CD4-positive, alpha-beta T cell treated with Interferon alpha-2 for 1 hour (primary cell): ENCODE measurements at places on chromosomes 7 and 10.

GRCh38 chr7:129495987-129496386 lies 6.3 kb upstream of the SMKR1 start:
- no peak for DNase-seq

- no peak for DNase-seq
Measured at GRCh38 chr10:50531388-50532077, 92.2 kb downstream of the SGMS1 start.

- no peak for DNase-seq
Measured at GRCh38 chr7:44867073-44867995, 18.0 kb downstream of the PURB start.

- no peak for DNase-seq
Measured at GRCh38 chr7:40499718-40500117, 364.9 kb downstream of the SUGCT start.

DNA sequence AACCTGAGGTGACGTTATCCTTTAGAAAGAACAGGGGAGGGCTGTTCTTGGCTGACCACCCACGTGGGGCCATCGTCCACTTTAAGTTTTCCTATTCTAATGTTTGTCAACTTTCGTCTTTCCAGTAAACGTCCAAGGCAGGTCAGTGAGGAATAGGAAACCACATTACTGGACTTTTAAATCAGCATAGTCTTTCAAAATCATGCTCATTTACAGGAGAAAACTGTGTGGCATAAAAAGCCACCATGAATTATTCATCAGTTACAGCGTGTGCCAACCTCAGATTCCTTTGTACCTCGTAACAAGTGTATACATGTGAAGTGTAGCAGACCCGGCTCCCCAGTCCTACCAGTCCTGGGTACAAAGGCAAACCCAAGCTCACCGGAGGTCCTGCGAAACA lies 25.1 kb upstream of the ABLIM1 start:
- DNase-seq, result no peak

GRCh38 chr7:38102507-38102906 lies 75.5 kb upstream of the STARD3NL start:
- DNase-seq, result no peak

DNA sequence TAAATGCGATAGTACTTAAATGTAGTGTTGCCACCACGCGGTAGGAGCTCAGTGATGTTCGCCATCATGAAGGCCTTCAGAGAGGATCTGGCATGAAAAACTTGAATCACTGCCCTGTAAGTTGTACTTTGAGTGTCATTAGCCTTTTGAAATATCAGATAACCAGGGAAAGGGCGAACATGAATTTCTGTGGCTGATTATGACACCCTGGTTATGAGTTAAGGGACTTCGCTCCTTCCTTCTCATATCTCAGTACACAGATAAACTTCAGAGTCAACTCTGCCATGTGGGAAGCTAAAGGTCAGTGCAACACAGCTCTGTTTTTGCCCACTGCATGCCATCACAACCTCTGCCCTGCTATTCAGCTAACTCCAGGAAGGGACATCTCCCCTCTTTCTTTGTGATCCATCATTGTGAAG lies 8.9 kb upstream of the ACSL5 start:
- no peak for DNase-seq

GRCh38 chr10:34716958-34717357 lies 98.1 kb downstream of the PARD3 start:
- no peak for DNase-seq

DNA sequence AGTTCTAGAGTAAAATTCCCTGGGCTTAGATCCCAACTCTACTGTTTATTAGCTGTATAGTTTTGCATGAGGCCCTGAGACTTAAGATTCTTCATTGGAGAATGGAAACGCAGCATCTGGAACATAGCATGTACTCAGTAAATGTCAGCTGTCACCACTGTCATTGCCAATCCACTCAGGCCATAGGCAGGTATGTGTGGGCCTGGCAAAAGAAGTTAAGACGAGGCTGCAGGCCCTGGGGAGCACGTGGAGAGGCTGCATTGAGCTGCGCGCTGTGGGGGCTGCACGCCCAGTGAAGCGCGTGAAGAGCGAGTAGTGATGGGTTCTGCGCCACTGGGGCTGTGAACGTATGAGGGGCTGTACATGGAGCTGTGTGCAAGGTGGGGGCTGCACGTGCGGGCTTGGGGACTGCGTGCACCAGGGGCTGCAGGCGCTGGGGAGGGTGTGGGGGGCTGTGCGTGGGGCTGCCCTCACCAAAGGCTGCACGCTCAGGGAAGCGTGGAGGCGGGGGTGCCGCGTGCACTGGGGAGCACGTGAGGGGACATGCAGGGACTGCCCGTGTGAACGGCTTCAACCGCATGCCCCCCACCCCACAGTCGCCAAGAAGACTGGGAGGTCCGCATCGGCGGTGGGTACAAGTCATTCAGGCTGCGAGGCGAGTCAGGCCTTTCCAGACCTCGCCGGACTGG lies 85.5 kb downstream of the PRR15 start:
- DNase-seq, result no peak

GRCh38 chr7:6579446-6579845 lies 2.2 kb downstream of the ZDHHC4 start:
- DNase-seq, result no peak

DNA sequence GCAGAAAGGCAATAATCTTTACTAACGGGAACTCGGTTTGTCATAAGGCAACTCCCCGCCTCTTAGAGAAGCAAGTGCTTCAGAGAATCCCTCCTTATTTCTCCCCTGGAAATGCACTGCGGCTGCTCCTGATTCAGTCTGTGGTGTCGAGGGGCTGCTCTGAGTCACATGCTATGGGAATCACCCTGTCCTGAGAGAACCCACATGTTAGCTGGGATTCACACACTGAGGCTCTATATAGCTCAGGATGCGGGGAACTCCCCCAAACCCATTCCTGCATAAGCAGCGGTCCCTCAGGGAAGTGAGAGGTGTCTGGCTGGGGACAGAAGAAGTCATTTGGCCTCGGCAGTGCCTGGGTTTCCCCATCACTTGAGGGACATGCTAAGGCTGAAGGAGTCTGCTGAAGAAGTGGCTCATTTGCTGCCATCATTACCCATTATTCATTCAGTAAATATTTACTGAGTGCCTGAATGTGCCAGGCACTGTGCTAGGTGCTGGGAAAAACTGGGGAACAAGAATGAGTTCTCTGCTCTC lies 87.5 kb downstream of the ATXN7L1 start:
- DNase-seq, result no peak

DNA sequence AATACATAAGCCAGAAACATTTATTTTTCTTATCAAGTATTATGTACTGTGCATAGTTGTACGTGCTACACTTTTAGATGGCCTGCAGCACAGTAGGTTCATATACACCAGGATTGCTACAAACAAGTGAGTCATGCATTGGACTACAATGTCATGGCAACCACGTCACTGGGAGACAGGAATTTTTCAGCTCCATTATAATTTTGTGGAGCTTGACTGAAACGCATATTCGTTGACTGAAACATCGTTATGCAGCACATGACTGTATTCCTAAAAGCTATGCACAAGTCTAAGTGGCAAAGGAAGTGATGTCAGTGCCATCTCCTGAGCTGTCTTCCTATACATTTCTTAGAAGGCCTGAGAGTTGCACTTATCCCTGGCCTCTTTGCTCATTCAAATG lies 871.8 kb downstream of the IPMK start:
- DNase-seq, result no peak

DNA sequence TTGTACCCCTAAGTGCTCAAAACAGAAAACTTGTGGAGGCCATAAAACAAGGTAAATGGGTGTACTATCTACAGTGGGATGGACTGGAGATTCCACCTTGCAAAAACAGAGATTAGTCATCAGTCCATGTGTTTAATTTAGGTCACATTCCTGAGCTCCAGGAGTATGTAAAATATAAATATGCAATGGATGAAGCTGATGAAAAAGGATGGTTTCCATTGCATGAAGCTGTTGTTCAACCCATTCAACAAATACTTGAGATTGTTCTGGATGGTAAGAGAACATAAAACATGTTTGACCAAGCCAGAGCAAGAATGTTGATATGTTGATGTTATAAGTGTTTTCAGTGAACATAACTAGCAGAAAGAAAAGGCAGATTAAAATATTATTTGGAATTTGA lies 14.6 kb downstream of the ASB15 start:
- no peak for DNase-seq

GRCh38 chr7:36301914-36302771 lies 87.5 kb upstream of the ANLN start:
- no peak for DNase-seq

DNA sequence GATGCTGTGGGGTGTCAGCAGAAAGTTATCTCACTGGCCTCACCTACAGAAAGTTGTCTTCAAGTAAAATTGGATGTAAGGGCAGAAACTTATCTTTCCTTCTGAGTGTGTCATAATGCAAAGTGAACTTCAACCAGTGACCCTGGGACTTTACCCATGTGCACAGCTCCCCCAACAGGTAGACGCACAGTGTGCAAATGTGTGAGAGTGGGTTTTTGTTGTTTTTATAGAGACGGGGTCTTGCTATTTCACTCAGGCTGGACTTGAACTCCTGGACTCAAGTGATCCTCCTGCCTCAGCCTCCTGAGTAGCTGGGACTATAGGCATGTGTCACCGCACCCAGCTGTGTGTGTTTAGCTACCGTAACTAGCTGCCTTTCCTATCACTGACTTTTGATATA lies 6.4 kb upstream of the KAZALD1 start:
- DNase-seq, result no peak

- DNase-seq, result peak; percentile 41
Measured at GRCh38 chr7:3112479-3113134, 68.9 kb upstream of the CARD11 start.

- DNase-seq, result no peak
Measured at GRCh38 chr7:108451296-108451848, 4.9 kb downstream of the NRCAM start.
